ENCODE measurements at places on chromosomes 6 and 20.

- no peak for DNase-seq
Observed at GRCh38 chr6:80517525-80517924, 411.1 kb downstream of the BCKDHB start.

- no peak for DNase-seq
Observed at GRCh38 chr20:2473516-2473915, 2.9 kb upstream of the SNRPB start.

GRCh38 chr6:111898452-111898851, 25.2 kb upstream of the FYN start:
- no peak for DNase-seq

- DNase-seq: peak; percentile 90
Observed at GRCh38 chr6:33018904-33019303, 9.5 kb upstream of the HLA-DOA start.

DNA sequence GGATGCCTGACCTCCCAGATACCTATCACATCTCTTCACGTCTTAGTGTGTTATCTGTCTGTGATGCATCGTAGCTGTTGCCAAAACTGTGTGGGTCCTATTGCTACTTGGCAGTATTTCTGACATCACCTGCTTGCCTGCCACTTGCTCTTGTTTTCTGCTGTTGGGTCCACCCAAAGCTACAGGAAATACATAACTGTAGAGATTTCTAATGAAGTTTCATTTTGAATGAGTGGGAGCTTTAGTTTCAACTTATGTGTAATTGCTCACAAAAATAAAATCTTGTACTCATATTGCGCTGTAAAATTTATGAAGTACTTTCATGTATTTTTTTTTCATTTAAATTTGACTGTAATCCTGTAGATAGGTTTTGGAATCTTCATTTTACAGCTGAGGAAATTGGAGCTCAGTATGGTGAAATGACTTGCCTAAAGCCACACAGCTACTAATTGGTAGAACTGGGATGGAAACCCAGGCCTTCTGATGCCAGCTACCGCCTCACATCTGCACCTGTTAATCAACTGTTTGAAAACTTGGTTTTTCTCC, 113.6 kb upstream of the MAN1A1 start:
- no peak for DNase-seq

GRCh38 chr6:144935181-144935580, 650.0 kb downstream of the UTRN start:
- no peak for DNase-seq

DNA sequence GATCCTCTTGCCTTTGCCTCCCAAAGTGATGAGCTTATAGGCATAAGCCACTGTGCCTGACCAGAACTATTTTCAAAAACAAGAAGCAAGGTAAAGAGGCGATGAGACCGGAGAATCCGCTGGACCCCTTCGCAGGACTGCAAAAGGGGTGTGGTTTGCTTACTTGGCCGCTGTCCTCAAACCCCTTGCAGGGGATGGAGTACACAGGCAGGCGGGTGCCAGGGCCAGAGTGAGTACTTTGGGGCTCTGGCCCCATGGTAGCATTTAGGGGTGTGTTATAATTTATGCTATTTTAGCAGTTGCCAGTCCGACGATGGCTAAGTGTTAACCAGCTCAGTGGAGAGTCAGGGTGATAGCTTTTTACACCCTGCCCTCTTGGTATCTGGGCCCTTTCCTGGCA, 1454.9 kb downstream of the HACE1 start:
- DNase-seq: no peak

DNA sequence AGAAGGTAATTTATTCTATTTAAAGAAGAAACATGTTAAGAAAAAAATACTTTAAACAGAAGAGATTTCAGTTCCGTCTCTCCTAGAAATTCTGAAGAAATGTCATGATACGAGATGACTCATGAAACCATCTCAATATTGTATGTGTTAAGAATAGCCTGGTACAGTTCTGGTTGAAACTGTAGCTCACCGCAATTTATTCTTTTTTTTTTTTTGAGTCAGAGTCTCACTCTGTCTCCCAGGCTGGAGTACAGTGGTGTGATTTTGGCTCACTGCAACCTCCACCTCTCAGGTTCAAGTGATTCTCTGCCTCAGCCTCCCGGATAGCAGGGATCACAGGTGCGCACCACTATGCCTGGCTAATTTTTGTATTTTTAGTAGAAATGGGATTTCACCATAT, 103.3 kb downstream of the ARHGAP18 start:
- DNase-seq: no peak

DNA sequence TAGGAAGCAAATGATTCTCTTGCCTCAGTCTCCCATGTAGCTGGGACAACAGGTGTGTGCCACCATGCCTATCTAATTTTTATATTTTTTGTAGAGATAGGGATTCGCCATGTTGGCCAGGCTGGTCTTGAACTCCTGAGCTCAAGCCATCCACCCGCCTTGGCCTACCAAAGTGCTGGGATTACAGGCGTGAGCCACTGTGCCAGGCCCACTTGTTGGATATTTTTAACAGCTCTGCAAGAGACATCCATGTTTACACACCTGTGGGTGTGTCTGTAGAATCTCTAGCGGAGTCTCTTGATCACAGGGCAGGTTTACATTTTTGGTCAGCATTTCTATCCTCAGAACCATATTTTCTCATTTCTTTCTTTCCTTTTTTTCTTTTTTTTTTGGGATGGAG, 53.1 kb upstream of the ZFP64 start:
- DNase-seq: no peak

DNA sequence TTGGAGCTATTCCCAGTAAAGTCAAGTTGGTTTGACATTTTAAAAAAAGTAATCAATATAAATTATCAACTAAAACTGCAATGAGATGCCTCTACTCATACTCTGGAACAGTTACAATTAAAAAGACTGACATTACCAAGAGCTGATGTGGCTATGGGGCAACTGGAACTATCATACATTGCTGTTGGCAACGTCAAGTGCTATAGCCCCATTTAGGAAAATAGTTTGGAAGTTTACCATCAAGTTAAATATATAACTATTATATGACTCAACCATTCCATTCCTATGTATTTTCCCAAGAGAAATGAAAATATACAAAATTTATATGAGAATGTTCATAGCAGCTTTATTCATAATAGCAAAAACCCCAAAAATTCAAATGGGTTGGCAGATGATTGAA, 111.4 kb upstream of the HDGFL1 start:
- DNase-seq: no peak

- no peak for DNase-seq
Observed at GRCh38 chr6:7195339-7196018, 87.7 kb downstream of the RREB1 start.

DNA sequence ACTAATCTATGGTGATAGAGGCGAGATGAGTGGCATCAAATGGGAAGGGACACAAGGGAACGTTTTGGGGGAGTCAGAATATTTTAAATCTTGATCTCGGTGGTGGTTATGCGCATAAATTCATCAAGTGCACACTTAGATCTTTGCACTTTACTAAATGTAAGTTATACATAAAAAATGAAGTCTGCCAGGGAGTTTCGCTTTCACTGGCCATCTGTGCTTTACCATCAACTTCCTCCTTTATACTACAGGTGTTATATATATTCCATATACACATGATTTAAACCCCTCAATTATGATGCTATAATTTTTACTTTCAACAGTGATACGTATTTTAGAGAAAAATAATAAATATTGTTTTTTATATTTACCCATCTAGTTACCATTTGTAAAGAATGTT, 97.6 kb upstream of the AKIRIN2 start:
- DNase-seq: no peak

DNA sequence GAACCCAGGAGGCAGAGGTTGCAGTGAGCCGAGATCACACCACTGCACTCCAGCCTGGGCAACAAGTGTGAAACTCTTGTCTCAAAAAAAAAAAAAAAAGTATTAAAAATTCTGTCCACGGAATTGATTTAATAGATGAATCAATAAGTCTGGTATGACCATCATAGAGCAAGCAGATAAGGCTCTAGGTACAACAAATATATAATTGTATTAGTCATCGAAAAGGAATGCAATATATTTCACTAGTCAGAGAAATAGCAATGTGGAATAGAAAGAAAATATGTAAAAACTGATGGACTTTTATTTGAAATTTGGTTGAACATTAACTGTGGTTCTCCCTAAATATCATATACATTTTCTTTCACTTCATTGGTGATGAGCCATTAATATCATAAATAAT, 476.8 kb upstream of the AGPAT4 start:
- no peak for DNase-seq

DNA sequence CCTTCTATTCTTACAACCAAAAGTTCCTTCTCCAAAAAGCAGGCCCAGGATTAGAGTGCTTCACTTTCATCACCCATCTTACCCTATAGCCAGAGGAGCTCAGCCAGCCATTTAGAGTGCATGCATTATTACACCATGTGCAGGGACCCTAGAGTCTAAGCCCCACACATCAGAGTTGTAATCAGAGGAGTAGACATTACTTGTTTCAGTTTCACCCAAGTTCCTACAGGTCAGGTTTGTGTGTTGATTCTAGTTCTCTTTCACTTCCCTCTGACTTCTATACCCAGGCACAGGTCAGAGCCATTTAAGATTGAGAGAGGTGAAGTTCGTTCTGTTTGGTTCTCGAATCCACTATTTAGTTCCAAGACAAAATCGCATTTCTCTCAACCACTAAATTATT, 16.3 kb upstream of the ARFGEF3 start:
- no peak for DNase-seq

- no peak for DNase-seq
Observed at GRCh38 chr6:52504782-52505136, 72.1 kb downstream of the TRAM2 start.

GRCh38 chr6:7178280-7178679, 70.5 kb downstream of the RREB1 start:
- DNase-seq: no peak
